ENCODE measurements at places on chromosomes 6 and 20.

DNA sequence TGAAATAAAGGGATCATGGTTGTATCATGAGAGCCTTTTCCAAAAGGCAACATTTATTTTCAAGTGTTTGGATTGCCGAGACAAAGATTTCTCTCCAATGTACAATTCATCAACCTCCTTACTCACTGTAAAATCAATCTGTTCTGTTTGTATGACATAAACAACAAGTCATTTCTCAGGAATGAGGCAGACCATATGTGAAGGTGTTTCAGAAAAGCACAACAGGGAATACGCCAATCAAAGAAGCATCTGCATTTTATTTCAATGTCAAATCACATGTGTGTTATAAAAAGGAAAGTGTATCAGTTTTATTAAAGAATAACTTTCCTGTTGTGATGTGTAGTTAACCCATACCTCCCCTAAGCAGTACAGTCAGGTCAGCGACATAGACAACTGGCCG lies 653.7 kb downstream of the TFAP2A start:
- no peak for DNase-seq

GRCh38 chr20:40689943-40690835 lies 1.2 kb upstream of the MAFB start:
- DNase-seq = peak; percentile 41

- DNase-seq = no peak
Observed at GRCh38 chr6:161444464-161444863, 170.6 kb upstream of the AGPAT4 start.

GRCh38 chr20:9474835-9475415 lies 39.5 kb upstream of the LAMP5 start:
- DNase-seq = no peak

- DNase-seq = no peak
Observed at GRCh38 chr6:148547110-148547509, 199.7 kb upstream of the UST start.

- peak; percentile 24 for DNase-seq
Observed at GRCh38 chr6:145963216-145964068, 716 bp downstream of the SHPRH start.

DNA sequence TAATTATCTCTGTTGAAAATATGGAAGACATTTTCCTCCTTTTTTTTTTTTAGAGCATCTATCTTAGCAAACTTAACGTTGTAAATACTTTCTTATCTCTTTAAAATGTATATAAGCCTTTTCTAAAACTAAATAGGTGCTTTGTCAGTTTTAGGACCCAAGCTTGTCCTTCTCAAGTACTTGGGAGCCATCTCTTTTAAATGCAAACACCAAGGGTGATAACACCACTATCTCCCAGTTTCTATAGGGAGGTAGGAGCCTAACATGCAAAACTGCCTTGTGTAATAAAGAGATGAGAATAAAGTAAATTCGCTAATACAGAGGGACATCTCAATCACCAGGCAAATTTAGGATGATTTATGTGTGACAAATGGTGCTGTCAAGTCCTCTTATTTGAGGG lies 157.0 kb upstream of the FAM83B start:
- no peak for DNase-seq
